ENCODE measurements at places on chromosomes 7 and 10.

GRCh38 chr7:68074242-68074641, 1077.6 kb downstream of the TYW1 start:
- DNase-seq = no peak

DNA sequence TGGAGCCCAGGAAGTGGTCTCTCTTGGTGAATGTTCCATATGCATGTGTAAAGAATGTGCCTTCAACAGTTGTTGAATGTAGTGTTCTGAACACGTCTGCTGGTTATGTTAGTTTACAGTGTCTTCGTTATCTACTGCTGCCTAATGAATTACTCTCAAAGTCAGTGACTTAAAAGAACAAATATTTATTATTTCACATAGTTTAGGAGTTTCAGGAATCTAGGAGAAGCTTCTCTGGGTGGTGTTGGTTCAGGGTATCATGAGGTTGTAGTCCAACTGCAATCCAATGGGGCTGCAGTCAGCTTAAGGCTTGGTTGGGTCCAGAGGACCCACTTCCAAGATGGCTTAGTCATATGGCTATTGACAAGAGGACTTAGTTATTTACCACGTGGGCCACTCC, 36.6 kb upstream of the IGFBP3 start:
- no peak for DNase-seq

- no peak for DNase-seq
Observed at GRCh38 chr10:4623757-4624420, 202.1 kb upstream of the AKR1E2 start.

GRCh38 chr7:140034421-140034820, 28.3 kb downstream of the PARP12 start:
- DNase-seq = no peak

DNA sequence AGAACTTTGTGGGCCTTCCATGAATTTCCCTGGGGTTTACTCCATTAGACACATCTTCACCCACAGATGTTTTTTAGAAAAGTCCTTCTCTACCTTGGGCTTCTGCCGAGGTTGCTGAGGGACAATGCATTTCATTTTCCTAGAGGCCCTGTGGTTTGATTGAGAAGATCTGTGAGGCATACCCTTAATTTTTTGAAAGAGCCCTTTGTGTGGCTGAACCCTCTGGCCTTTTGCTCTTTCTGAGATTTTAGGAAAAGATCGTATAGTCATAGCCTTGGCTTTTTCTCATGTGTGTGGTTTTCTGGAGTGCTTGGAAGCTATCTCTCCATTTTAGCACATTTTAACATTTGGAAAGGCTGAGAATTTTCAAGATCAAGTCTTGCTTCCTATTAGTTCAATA, 119.8 kb upstream of the LYZL1 start:
- DNase-seq = no peak

DNA sequence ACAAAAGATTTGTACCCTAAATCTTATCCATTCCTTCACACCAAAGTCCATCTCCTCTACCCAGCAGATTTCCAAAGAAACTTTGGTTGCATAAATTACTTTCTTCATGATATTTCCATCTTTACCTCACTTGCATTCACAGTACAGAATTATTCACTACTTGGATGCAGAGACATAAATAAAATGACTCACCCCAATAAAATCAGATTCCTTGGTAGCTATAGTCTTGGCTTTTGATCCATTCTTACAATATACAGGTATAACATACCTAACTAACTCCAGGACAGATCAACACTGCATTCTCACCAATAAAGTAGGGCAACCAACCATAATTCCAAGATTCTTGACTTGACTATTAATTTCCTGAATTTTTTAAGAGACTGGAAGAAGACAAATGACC, 815.1 kb downstream of the MAGI2 start:
- no peak for DNase-seq

GRCh38 chr10:89566095-89566950, 30.9 kb upstream of the SLC16A12 start:
- no peak for DNase-seq

DNA sequence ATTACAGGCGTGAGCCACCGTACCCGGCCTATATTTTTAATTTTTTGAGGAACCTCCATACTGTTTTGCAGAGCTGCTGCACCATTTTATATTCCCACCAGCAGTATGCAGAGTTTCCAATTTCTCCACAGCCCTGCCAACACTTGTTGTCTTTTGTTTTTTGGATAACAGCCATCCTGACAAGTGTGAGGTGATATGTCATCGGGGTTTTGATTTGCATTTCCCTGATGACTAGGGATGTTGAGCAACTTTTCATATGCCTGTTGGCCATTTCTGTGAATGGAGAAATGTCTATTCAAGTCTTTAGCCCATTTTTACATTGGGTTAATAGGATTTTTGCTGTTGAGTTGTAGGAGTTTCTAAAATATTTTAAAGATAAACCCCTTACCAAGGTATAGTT, 22.2 kb downstream of the ENTPD7 start:
- DNase-seq = peak; percentile 55

- no peak for DNase-seq
Observed at GRCh38 chr10:23433701-23434100, 5.2 kb upstream of the OTUD1 start.

DNA sequence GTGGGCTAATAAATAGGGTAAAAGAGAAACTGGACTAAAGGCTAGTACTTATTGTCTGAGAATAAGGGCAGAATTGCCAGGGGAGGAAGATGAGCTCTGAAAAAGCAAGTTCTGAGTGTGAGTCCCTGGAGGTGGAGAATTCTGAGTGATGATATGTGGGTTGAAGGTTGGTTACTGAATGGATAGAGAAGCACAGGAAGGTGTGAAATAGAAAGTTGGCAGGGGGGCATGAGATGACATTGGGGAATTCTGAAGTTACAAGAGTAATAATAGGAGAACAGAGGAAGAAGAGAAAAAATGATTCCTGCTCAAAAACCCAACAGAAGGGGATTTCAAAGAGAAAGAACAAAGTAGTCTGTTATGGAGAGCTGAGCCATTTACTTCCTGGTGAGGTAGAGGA, 76.9 kb downstream of the PRKCQ start:
- DNase-seq = no peak

DNA sequence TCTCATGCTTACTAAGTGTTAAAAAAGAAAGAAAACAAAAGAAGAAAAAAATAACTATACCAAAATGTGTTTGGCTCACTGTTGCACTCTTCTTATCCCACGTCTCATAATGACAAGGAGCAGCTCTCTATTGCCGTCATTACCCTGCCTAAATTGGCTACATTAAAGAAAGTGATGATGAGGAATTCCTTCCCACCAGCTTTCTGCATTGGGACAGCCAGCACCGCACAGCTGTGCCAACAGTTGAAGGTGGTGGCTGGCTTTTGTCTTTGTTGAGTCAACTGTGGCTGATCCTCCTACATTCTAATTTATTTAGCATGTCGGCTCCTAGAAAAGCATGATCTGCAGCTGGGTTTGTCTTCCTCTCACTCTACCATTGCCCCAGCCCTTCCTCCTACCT, 751.8 kb downstream of the KCNMA1 start:
- DNase-seq = no peak

GRCh38 chr10:49174261-49174925, 13.8 kb downstream of the TMEM273 start:
- DNase-seq = no peak

- DNase-seq = no peak
Observed at GRCh38 chr7:33448035-33448434, 318.7 kb downstream of the BBS9 start.

DNA sequence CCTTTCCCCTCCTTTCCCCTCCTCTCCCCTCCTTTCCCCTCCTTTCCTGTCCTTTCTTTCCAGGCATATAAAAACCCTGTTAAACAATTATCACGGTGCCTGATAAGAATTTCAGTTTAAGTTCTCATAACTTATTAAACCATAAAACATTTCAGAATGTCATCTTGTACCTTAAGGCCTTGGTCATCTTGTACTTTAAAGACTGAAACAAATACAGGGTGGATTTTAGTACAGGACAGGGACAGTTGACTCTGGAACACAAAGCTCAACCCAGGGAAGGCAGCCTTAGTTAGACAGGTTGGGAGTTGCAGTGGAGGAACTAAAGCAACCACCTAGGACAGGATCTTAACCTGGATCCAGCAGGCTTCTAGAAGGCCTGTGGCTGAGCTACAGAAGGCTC, 1.2 kb downstream of the AGR3 start:
- DNase-seq = no peak

GRCh38 chr10:89238956-89239644, 12.5 kb downstream of the LIPA start:
- DNase-seq = no peak

GRCh38 chr7:21538936-21539495, 3.8 kb upstream of the DNAH11 start:
- DNase-seq = no peak

GRCh38 chr7:34327681-34328080, 330.3 kb upstream of the NPSR1 start:
- no peak for DNase-seq

DNA sequence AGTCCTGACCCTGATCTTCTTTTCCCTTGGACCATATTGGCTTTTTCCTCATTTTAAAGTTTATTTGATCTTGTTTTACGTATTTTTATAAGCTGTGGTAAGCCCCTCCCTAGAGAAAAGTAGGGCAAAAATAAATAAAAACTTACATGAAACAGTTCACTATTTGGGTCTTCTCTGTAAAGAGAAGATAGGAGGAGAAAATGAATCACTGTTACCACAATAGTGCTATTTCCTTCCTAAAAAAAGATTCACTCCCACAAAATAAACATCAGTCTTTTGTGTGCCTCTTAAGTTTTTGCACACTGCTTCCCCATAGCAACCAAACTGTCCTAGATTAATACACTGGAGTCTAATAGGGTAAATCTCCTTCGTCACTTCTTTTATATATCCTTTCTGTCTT, 1.4 kb upstream of the SVIL start:
- no peak for DNase-seq

DNA sequence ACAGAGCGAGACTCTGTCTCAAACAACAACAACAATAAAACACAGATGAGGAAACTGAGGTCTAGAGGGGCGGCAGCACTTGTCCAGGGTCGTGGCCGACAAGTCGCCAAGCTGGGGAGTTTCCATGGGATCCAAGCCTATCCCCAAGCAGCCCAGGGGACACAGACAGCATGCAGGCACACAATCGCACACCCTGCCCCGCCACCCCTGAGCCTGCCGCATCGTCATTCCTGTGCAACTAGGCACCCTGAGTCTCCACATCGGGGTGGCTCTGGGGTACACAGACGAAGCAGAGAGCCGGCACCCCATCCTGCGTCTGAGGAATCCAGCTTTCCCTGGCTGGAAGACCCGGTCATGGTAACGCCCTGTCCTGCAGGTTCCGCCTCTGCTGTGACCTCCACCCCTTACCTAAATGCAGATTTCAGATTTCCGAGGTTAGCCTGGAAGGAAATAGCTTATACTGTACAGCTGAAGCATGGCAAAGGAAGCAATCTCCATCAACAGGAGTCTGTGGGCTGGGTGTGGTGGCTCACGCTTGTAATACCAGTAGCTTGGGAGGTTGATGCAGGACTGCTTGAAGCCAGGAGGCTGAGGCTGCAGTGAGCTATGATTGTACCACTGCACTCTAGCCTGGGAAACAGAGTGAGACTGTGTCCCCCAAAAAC, 136.1 kb upstream of the TNRC18 start:
- no peak for DNase-seq

DNA sequence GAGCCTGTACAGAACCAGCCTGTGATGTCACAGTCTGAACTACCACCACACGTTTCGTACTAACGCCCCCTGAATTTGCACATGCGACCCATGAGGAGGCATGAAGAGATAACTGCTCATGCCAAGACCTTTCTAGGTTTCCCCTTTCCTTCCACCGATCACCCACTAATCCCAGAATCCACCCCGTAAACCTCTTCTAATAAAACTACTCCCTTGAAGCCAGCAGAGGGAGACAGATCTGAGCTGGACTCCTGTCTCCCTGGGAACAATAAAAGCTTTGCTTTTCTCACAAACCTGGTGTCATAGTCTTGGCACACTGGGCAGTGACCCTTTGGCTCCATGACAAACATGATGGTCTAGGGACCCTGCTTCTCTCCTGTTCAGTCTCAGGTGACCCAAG, 144.5 kb downstream of the FRMD4A start:
- DNase-seq = no peak

DNA sequence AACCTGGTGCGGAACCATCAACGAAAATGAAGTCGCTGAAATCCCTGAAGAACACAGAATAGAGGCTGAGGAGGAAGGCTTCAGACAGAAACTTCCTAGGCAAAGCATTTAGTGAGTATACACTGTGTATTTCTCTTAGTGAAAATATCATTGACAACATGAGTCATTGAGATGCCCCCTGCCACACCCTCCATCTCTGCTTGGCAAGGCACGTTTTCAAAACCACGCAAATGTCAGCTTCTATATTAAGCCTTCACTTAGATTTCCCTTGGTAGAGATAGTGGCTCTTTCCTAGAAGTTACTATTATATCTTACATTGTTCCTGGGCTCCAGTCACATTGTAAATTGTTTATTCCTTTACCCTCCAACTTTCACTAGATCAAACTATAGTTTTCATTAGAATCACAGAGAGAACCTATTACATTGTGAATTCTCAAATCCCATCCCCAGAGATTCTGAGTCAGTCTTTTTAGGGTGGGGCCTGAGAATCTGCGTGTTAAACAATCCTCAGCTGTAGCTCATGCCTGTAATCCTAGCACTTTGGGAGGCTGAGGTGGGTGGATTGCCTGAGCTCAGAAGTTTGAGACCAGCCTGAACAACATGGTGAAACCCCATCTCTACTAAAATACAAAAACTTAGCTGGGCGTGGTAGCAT, 4.6 kb upstream of the SKAP2 start:
- no peak for DNase-seq

GRCh38 chr10:54441275-54441674, 359.8 kb downstream of the PCDH15 start:
- no peak for DNase-seq

DNA sequence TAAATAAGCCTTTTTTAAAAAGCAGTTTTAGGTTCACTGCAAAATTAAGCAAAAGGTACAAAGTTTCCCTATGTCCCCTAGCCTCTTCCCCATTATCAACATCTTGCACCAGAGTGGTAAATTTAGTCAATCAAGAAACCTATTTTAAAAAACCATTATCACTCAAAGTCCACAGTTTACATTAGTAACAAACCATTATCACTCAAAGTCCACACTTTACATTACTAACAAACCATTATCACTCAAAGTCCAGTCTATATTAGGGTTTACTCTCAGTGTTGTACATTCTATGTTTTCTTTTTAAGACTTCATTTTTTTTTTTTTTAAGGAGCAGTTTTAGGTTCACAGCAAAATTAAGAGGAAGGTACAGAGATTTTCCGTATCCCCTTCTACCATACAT, 74.1 kb upstream of the GPR37 start:
- DNase-seq = no peak

GRCh38 chr10:49734676-49735075, 27.4 kb downstream of the OGDHL start:
- DNase-seq = no peak

- no peak for DNase-seq
Observed at GRCh38 chr10:7529638-7530037, 118.8 kb upstream of the SFMBT2 start.

DNA sequence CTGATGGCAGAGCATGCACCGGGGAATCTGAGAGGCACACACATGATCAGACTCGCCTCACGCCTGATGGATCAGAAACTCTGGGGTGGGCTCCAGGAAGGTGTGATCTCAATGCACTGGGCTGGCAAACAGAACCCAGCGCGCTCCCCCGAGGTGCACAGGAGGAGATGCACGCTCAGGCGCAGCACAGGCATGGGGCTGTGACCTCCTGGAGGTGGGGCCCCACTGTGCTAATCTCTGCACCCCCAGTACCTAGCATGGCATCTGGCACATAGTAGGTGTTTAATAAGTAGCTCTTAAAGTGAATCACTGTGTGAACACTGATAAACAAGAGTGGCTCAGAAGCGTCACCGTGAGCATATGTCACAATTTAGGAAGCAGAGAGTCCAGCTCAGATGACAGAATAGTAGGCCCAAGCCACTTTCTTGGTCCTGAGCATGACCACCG, 57.9 kb downstream of the PROSER2 start:
- DNase-seq = no peak

- no peak for DNase-seq
Observed at GRCh38 chr10:109960682-109961081, 37.4 kb upstream of the XPNPEP1 start.
